ENCODE measurements at places on chromosomes 13 and 19. TPM values are rescaled to one million over a fixed set of nuclear protein-coding genes. Genes with fewer than 3 reads are reported as not detected.

DNA sequence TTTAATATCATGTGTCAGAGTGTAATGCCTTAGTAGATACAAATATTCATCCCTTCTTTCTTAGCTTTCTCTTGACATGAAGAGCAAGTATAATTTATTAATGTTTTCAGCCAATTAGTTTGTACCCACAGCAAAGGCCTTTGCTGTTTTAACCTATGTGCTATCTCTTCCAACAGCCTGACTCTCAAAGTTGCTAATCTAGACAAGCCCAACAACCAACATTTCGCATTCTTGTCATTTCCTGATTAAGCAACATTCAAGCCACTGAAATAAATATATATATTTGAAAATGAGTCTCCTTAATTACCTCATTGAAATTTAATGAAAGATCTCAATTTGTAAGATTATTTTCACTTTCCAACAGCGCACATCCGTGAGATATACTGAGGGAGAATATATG, 18.5 kb downstream of the EPSTI1 start:
- DNase-seq = no peak

GRCh38 chr19:17086120-17086519, 10.5 kb downstream of the MYO9B start:
- DNase-seq = no peak

DNA sequence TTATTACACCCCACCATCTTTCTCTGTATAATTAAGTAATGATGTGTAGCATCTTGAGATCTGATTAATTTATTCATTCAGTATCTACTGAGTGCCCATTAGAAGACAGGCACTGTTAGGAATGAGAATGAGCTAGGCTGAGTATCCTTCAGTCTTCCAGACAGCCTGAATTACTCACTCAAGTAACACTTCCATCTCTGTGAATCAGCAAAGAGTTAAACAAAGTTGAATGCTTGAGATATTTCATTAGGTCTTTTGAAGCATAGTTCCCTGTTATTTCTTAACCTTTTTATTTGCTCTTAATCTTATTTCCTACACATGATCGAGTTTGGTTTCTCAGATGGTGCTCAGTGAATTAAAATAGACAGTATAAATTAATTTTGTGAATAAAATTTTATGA, 413.7 kb downstream of the DCT start:
- no peak for DNase-seq

GRCh38 chr19:6227156-6227935, 52.4 kb downstream of the MLLT1 start:
- DNase-seq = no peak

GRCh38 chr19:28184997-28185396, 1028.0 kb downstream of the UQCRFS1 start:
- DNase-seq = no peak

DNA sequence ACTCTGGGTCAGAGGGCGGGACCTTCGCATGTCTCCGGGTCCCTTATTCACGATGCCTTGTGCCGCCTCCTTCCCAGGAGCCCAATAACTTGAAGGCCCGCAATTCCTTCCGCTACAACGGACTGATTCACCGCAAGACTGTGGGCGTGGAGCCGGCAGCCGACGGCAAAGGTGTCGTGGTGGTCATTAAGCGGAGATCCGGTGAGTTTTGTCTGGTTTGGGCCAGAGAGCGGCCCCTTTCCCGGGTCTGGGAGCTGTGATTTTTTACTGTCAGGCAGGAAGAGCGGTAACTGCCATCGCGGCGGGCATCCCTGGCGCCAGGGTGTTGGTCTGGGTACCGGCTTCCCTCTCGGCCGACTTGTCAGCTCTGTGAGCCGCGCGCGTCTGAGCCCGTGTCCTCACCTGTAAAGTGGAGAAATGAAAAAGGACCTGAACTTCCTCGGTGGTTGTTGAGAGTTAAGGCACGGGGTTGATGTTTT, 800 bp downstream of the RPL28 start:
- no peak for DNase-seq

DNA sequence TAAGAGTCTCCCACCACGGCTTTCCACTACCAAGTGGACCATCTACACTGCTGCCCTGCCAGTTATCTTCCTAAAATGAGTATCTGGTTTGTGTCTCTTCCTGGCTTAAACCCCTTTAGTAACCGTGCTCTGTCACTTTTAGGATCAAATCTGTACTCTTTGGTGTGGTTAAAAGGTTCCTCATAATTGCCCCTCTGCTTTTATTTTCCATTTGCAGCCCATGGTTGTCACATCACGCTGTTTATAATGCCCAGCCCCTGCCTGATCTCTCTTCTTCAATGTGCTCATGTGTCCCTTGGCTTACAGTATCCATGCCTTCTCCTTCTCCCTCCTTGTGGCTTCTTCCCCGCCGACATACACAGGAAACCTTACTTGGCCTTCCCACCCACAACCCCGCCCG, 100.1 kb downstream of the DGKH start:
- DNase-seq = no peak

DNA sequence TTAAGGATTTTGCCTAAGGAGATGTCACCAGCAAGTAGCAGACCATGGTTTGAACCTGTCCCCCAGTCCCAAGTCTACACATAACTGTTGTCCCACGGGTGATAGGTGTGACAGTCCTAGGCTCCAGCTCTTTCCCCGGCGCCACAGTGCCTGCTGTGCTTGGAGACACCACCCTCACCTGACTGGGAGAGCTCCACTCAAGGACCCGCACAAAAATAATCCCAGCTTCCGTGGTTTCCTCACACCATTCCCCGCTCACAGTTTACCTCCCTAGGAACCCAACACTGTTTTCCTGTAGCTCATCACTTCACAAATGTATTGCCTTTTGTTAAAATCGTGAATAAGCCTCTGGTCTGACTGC, 19.8 kb upstream of the RASA3 start:
- no peak for DNase-seq

DNA sequence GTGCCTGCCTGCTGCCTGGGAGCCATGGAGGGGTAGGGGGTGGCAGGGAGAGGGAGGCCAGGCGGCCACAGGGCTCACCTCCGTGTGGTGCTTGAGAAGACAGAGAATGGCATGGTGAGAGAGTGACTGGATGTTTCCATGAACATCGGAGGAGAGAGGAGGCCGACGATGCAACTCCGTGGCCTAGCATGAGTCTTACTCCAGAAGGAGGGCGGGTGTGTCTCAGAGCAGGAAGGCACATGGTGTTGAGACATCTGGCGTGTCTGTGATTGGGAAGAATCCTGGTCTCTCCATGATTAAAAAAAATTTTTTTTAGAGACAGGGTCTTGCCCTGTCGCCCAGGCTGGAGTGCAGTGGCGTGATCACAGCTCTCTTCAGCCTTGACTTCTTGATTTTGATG, 5.1 kb downstream of the IRGC start:
- DNase-seq = no peak

DNA sequence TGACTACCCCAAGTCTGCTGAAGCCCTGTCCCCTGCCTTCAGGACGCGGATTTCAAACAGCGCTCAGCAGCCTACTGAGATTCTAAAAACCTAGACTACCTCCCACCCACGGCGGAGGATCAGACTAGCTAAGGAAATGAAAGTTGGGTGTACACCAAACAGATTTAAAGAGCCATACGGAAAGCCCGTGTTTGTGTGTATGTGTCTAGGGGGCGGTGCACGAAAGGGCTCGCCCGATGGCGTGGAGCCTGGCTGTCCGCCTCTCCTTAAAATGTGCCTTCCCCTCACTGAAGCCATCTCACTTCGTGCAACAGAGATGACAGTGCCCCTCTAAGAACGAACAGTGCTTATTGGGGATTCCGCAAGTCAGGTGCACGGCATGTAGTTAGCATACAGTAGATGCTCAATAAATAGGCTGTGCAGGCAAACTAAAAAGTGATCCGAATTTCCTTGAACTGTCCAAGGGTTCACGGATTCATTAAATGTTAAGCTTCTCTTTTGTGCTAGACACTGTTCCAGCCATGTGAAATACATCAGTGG, 639 bp downstream of the LENG1 start:
- peak; percentile 46 for DNase-seq

DNA sequence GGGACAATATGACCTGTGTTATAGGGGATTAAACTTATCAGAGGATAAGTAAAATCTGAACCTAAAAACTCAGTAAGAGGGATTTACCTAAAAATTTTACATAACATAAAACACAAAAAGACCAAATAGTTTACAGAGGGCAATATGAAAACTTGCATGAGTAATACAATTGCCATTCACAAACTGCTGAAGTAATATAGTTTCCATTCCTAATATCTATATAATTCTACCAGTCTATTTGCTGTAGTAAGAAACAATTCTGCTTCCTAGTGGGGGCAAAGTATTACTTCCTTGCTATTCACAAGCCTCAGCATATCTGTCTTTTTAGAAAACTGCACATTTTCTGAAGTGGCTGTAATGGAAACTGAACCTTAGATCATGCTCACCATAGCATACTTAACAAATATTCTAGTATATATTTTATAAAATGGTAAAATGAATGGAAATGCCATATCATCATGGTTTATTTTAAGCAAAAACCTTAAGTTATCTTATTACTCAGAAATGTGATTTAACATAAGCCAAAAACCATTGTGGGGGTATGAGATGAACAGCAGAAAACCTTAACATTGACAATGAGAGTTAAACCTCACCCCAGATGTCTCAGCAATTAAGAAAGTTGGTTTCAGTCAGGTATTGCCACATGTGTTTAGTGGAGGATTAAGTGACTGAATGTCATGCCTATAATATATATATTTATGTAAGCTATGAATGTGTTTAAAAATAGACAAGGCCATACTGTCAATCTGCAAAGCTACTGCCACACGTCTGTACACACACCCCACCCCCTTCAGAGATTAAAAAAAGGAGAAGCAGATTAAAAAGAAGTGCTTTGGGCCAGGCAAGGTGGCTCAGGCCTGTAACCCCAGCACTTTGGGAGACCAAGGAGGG, 136.8 kb downstream of the MIPEP start:
- DNase-seq = no peak

GRCh38 chr19:14961956-14962685, 17.5 kb downstream of the SLC1A6 start:
- no peak for DNase-seq

GRCh38 chr13:32824675-32825074, 191.5 kb upstream of the KL start:
- DNase-seq = no peak

GRCh38 chr13:95137096-95137495, 164.2 kb downstream of the ABCC4 start:
- no peak for DNase-seq

GRCh38 chr19:37907735-37908455, 887 bp downstream of the SIPA1L3 start:
- no peak for DNase-seq

DNA sequence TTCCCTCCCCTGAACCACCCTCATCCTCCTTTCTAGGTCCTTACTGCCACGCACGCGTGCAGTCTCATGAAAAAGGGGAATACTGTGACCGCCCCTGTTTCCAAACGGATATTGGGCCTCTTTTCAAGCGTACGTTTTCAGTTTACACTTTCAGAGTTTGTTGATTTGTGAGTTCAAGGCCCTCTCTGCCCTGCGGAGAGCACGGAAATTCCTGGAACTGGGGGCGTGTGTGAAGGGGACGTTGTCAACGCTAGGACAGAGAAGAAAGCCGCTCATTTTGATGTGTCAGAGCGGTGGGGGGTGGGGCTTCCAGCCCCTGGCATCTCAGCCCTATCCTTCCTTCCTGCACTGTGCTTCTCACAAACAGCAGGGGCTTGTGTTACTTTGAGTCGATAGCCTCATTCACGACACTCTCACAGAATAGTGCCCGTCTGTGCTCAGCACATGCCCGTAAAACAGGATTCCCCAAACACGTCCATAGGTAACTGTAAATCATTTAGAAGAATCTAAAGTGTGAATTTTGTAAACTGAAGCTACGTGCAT, 137.6 kb upstream of the PEG3 start:
- no peak for DNase-seq

DNA sequence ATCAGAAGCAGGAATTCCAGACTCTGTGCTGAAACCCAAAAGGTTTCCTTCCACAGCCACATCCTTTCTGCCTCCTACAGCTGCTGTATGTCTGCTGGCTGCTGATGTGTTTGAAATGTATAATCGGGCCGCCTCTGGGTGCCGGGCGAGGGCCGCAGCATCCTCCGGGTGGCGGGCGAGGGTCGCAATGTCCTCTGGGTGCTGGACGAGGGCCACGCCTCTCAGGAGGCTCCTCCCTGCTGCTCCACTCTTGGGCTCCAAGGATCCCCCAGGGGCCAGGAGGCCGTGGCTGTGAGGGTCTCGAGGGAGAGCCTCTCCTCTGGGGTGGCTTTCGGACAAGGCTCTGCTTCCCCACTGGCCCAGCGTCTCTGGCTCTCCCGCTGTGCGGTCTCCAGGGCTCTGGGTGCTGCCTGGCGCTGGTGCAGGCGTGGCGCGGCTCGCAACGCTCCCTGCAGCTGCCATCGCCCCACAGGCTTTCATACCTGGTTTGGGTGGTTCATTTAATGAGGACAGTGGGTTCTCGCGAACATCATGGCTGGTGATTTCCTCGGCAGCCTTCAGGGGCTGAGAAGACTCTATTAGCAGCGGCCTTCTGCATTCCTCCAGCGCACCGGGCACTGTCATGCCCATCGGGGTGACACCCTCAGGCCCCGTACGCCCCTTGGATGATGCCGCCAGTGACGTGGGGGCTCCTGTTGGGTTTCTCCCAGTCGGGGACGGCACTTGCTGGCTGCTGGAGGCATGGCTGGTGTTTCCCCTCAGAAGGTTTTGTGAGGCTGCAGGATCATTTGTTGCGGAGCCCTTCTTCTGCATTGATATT, 41.8 kb upstream of the GRTP1 start:
- DNase-seq = no peak

GRCh38 chr19:2260341-2260805, 4.2 kb upstream of the JSRP1 start:
- no peak for DNase-seq

DNA sequence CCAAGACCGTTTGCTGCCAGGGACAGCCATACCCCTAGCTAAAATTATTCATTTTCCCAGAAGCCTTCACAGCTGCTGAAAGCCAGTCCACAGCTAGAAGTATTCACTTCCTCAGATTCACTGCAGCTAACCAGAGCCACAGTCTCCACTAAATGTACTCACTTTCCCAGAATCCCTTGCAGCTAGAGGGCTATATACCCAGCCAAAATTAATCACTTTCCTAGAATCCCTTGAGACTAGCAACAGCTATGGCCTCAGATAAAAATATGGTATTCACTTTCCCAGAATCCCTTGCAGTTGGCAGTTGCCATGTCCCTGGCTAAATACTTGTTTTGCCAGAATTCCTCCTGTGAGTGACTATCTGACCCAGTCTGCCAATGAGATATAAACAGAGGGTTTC, 13.8 kb upstream of the MEIS3 start:
- no peak for DNase-seq

TMEM59L gene
- total RNA-seq = 0.12 TPM

TMEM259 gene
- total RNA-seq = 183 TPM

IGFL1 gene
- total RNA-seq = not detected

CASP14 gene
- not detected for total RNA-seq

CALR3 gene
- total RNA-seq = not detected

Measured in activated CD4-positive, alpha-beta T cell treated with anti-CD3 and anti-CD28 coated beads, Interleukin-2, amount 10 ng/mL, durations not matched to agents 7 days and 5 days (primary cell).